ENCODE measurements at places on chromosomes 7 and 10.

DNA sequence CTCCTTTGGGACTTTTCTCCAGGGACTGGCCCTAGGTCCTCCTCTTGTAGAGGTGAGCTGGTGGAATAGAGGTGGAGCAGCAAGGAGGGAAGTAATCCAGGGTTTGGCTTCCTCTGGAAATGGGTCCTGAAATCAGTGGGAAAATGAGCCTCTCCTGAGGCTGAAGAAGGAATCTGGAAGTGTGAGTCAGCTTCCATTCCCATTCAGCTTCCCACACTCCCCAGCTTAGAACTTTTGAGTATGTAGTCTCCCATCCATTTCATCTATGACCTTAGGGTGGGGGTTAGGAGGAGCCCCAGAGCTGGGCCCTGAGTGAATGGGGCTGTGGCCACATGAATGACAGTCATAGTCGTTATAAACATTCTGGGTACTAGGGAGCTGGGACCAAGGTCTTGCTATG lies 17.7 kb downstream of the LDB1 start:
- DNase-seq, result peak; percentile 65

DNA sequence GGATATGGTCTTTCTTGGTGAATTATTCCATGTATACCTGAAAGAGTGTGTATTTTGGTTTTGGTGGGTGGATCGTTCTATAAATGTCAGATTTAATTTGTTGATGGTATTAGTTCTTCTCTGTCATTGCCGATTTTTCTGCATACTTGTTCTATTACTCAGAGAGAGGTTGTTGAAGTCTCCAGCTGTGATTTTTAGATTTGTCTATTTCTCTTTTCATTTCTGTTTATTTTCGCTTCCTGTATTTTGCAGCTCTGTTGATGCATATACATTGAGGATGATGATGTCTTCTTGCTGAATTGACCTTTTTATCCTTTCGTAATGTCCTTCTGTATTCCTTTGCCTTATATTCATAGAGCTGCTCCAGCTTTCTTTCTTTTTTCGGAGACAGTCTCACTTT lies 12.1 kb upstream of the BHLHA15 start:
- peak; percentile 24 for DNase-seq

- no peak for DNase-seq
Observed at GRCh38 chr7:43553999-43554398, 28.9 kb upstream of the STK17A start.

DNA sequence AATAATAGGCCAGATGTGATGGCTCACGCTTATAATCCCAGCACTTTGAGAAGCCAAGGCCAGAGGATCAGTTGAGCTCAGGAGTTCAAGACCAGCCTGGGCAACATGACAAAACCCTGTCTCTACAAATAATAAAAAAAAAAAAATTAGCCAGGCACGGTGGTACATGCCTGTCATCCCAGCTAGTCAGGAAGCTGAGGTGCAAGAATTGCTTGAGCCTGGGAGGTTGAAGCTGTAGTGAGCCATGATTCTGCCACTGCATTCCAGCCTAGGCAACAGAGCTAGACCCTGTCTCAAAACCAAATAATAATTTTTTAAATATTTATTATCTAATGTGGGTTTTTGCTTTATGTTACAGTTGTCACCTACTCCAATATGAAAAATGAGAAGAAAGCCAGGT lies 178.9 kb downstream of the ADK start:
- DNase-seq, result peak; percentile 52

GRCh38 chr10:24862589-24862988 lies 89.8 kb downstream of the PRTFDC1 start:
- DNase-seq, result no peak

- no peak for DNase-seq
Observed at GRCh38 chr7:31603046-31603445, 84.0 kb upstream of the PPP1R17 start.

GRCh38 chr10:133473270-133473669 lies 19.5 kb downstream of the SCART1 start:
- no peak for DNase-seq

- peak; percentile 70 for DNase-seq
Observed at GRCh38 chr10:122181041-122181732, 89.9 kb upstream of the BTBD16 start.
